Epithelial cell of alveolus of lung (primary cell): ENCODE measurements at places on chromosomes 4 and X. TPM values are rescaled to one million over a fixed set of nuclear protein-coding genes. Genes with fewer than 3 reads are reported as not detected.

RTL9 gene
- total RNA-seq = under 0.01 and 0.39 TPM in 2 replicates

NAT8L gene
- not detected in 2 replicates for total RNA-seq

FHIP1A gene
- total RNA-seq = 0.08 and 2.6 TPM in 2 replicates

HELT gene
- total RNA-seq = not detected in 2 replicates

SNX12 gene
- 42.6 and 68.8 TPM in 2 replicates for total RNA-seq

ITIH6 gene
- total RNA-seq = not detected in 2 replicates

C4orf51 gene
- total RNA-seq = not detected in 2 replicates

NAA11 gene
- not detected in 2 replicates for total RNA-seq

XKRX gene
- 0.24 and 0.26 TPM in 2 replicates for total RNA-seq

DAPP1 gene
- 0.39 TPM in 1 of 2 replicates, not detected in the other for total RNA-seq

DMRTC1 gene
- not detected in 2 replicates for total RNA-seq

COX7B2 gene
- not detected in 2 replicates for total RNA-seq
